ENCODE measurements at places on chromosomes 1 and 21.
A peak's percentile ranks its signal among the peaks of the same experiment; 100 is the strongest.

DNA sequence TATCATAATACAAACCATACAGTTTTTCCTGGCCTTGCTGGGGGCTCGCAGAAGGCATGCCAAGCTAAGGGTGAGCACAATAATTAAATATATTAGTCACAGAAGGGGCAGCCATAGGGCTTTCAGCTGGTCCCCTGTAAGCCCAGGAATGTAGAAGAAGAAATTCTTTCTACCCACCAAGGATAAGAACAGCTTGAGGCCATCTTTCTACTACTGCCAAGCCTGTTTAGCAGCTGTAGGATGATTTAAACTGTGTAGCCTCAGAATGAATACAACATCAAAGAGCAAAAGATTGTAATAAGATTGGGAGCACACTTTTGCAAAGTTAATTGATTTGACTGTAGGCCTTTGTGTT is 171.5 kb downstream of the LRRC7 start:
- DNase-seq, result no peak

- DNase-seq, result no peak
Observed at GRCh38 chr1:38297842-38298241, 251.2 kb upstream of the POU3F1 start.

DNA sequence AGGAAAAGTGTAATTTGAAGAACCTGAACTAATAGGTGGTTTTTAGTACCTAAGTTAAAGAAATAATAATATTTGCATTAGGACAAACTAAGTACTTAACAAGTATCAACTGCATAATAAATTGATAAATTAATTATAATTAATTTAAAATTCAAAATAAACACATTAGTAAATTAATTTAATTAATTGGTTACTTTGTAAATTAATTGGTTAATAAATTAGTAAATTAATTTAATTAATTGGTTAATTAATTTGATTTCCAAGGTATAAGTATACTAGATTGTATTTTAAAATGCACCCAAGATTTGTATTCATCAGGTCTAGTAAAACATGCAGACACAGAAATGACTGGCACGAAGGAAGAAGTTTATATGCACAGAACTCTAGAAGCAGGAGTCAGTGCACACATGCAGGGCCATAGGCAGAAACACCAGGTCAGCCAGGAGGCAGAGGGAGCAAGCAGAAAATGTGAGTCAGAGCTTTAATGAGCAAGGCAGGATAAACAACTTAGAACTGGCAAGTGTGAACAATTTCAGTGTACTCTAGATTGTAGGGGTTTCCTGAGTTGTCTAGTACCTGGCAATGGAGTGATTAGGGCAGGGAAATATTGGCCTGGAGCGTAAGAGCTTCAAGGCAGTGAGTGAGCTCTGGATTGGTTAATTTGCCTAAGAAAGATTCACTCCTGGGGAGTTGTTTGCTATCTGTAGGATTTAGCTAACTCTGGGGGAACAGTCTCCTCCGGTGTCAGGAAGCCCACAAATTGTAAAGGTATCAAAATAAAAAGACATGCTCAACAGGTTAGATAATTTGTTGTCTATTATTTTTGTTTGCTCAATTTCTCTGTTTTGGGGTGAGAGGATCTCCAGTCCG is 665.7 kb downstream of the MRPL39 start:
- no peak for DNase-seq

DNA sequence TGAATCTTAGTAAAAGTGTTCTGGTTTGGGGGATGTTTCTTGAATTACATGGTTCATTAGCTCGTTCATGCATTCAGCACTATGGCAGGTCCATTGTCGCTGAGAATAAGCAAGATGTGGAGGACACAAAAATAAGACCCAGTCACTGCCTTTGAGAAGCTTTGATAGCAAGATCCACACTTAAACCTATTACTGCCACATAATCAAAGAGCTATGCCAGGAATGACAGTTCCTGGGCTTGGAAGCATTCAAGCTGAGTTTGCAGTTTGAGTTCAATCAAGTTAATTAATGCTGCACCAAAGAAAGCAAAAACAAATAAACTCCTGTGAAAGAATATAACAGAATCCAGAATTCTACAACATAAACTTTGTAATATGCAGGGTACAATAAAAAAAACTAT is 131.8 kb downstream of the MIS18A start:
- no peak for DNase-seq

DNA sequence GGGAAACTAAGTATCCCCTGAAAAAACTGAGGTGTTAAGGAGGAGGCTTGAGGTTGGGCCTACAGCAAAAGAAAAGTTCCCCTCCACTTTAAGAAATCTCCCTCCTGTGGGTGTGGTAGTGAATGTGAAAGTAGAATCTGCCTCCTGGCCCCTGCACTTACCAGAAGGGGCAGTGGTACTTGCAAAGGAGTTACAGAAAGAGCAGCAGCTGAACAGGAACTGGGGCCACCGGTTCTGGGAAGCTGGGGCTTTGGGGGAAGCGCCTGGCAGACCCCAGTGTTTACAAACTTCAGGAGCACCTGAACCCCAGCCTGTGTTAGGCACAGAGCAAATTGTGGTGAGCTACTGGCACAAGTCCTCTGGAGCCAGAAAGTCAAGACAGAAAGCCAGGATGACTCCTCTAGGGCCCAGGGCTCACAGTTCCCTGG is 250.2 kb upstream of the FGGY start:
- no peak for DNase-seq

DNA sequence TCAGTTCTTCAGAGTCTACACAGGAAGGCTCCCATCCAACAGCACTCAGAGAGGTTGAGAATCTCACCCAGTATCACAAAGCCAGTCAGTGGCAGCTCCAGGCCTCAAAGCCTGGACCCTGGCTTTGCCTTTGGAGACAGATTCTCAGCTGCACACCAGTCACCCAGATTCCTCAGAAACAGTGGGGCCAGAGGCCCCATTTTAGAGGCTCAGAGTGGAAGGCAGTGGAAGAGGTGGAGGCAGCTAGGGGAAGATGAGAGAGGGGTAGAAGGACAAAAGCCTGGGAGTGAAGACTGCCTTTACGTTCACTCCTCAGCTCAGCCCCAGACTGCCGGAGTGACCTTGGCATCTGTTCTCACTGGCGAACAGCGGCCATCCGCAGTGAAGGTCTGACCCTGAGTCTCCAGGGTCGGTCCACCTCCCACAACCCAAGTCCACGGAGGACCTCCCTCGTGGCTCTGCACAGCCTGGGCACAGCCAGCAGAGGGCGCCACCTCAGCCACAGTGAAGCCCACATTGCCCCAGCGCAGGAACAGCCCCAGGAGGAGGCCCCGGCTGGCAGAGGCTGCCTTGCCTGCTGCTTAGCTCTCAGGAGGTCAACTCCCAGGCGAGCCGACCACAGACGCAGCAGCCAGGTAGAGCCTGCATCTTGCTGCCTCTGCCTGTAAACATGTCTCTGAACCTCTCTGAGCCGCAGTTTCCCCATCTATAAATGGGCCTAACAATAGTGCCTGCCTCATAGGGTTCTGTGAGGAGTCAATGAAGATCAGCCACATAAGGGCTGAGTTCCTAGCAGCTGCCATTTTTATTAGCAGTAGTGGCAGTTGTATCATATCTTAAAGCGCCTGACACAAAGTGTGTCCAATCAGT is 5.9 kb upstream of the FNDC5 start:
- DNase-seq, result peak; percentile 89

GRCh38 chr1:188904201-188904600 is 1573.5 kb downstream of the BRINP3 start:
- DNase-seq, result no peak

- no peak for DNase-seq
Observed at GRCh38 chr1:176896216-176896615, 268.3 kb downstream of the ASTN1 start.

GRCh38 chr1:235763962-235764361 is 102.7 kb downstream of the LYST start:
- no peak for DNase-seq

DNA sequence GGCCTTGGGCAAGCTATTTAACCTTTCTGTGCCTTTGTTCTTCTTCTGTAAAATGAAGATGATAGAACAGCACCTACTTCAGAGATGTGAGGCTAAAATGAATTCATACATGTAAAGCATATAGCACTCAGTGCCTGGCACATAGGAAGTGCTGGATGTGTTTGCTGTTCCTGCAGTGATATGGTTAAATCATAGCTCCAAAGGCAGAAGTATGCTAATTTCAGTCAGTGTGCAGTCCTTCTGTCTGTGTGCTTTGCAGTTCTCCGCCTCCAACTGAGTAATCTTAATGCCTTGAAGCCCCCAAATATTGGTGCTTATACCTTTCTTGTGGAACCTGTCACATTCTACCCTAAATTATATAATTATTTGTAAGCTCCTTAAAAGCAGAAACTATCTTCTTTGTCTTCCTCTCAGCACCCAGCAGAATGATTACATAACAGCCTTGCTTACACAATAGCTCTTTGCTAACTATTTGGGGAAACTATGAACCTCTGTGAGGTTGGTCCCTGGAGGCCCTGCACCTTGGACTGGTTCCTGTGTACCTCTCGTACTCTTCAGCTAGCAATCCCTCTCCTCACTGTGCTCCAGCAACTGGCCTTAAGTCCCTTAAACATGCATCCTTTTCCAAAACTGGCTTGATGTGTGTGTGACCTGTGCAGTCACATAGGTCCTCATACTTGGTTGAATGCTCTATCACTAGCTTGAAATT is 57.0 kb upstream of the CACYBP start:
- no peak for DNase-seq

GRCh38 chr1:150572918-150573647 is 6.3 kb downstream of the MCL1 start:
- DNase-seq, result no peak

DNA sequence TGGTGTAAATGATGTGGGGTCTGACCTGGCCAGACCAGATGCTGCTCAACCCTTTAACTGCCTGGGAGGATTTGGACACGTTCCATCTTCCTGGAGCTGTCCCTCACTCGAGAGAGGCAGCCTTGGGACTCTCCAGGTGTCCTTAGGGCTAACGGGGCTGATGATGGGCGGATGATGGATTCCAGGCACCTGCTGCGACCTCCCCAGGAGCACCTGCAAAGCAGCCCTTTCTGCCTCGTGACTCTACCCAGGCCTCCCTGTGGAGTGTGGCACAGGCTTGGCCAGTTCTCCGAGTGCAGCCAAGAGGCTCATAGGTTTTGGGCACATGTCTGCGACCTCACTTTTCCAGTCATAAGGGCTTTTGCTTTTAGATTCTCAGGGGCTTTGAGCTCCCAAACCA is 12.3 kb upstream of the TRIM17 start:
- DNase-seq, result no peak

GRCh38 chr1:182789138-182790076 is at the start of gene NPL:
Gene NPL, plus strand, starts transcription at chr1:182789773. Its CDS starts 4,599 bp downstream, at chr1:182794372.
- DNase-seq, result peak; percentile 15

- DNase-seq, result peak; percentile 69
Observed at GRCh38 chr1:209583408-209583807, at the start of gene CAMK1G. Gene CAMK1G, plus strand, starts transcription at chr1:209583714. Its CDS starts 11,270 bp downstream, at chr1:209594984.

DNA sequence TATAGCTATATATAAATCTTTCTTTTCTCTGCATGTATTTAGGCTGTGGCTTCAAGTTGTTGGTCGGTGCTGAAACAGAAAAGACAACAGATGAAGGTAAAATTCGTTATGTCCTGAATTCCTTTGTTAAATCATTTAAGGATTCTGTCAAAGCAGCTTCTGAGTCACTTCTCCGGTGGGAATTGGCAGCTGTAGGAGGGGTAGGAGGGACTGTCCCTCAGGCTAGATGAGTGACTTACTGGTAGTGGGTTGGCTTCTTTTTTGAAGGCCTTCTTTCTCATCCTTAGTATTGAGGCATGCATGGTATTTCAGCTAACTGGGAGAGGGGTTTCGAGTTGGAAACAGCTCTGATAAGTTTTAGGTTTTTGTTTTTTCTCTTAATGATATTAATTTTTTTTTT is 22.1 kb upstream of the NEXN start:
- DNase-seq, result no peak

- DNase-seq, result no peak
Observed at GRCh38 chr1:177817937-177818875, 151.7 kb downstream of the SEC16B start.

- no peak for DNase-seq
Observed at GRCh38 chr1:208036918-208037766, 126.2 kb upstream of the CD34 start.

DNA sequence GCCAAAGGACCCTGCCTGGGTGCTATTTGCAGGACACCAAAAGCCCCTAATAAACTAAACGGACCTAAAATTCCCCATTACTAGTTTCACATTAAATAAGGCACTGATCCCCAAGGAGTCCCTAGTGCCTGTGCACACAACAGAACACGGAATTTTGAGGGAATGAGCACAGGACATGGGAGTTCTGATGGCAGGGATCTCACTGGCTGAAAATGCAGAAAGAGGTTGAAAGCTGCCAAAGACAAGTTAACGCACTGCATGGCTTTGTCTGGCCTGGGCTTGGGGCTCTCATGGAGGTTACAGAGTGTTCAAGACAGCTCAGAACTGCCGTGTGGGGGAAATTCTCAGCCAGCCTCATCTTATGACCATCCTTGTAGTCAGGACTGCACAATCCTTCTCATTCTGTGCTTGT is 15.6 kb upstream of the ATP1B1 start:
- no peak for DNase-seq

DNA sequence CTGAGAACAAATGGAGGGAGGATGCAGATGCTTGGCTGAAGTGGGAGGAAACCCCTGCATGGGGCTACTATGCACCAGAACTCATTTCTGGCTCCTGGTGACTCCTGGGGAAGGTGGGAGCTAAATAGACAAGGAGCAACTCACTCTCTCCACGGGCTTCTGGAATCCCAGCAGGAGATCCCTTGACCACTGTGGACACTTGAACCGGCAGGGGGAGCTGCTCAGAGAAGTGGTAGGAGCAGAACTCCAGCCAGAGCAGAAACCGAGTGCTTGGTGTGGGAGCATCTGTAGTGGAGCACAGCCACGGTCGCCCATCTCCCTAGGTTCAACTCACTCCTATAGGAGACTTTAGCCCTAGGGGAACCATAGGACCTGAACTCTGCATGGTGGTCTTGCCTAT is 205.6 kb upstream of the GJB5 start:
- DNase-seq, result peak; percentile 14

GRCh38 chr1:230682274-230682673 is 31.6 kb downstream of the AGT start:
- DNase-seq, result no peak

- DNase-seq, result no peak
Observed at GRCh38 chr21:15134701-15135470, 70.1 kb upstream of the NRIP1 start.

DNA sequence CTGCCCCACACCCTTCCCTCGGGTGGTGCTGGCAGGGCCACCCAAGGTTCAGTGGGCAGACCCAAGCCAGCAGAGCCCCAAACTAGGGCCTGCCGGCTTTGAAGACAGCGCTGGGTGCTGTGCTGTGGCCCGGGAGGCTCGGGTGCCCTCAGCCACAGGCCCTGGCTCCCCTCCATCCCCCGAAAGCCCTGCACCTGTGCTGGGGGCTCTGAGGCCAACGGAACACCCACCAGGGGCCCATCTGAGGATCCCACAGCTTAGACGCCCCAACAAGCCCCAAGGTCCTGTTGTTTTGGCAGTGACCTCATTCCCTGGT is 8.6 kb downstream of the ITGB2 start:
- no peak for DNase-seq

- no peak for DNase-seq
Observed at GRCh38 chr1:219189021-219189824, 15.5 kb downstream of the LYPLAL1 start.

DNA sequence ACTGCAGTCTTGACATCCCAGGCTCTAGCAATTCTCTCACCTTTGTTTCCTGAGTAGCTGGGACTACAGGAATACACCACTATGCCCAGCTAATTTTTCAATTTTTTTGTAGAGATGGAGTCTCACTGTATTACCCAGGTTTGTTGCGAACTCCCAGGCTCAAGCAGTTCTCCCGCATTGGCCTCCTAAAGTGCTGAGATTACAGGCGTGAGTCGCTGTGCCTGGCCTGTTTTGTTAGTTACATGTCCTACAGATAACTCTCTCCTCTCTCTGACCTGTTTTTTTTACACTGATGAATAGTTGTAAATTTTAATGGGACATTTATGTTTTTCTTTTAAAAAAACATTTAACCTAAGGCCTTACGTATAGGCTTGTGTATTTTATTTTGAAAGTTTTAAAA is 19.8 kb downstream of the PTBP2 start:
- DNase-seq, result no peak

Data from H54 (cell line).